ENCODE measurements at places on chromosomes 6 and 20.

DNA sequence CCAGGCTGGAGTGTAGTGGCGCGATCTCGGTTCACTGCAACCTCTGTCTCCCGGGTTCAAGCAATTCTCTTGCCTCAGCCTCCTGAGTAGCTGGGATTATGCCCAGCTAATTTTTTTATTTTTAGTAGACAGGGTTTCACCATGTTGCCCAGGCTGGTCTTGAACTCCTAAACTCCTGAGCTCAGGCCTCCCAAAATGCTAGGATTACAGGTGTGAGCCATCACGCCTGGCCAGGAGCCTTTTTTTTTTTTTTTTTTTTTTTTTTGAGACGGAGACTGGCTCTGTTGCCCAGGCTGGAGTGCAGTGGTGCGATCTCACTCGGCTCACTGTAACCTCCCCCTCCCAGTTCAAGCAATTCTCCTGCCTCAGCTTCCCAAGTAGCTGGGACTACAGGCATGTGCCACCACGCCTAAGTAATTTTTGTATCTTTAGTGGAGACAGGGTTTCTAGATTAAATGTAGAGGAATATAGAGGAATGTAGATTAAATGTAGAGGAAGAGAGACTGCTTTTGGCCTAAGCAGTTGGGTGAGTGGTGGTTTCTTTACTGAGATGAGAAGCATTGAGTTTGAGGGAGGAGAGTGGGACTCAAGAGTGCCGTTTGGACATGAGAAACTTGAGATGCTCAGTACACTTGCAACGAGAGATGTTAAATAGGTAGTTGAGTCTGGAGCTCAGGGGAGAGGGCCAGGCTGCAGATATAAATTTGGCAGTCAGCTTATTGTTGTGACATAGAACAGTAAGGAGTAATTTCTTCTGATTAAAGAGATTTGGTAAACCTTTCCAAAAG, 16.7 kb downstream of the VAPB start:
- H3K4me3 ChIP-seq = no peak overlapping the region
- no peak for DNase-seq
- H3K27ac ChIP-seq = no peak overlapping the region
- H3K27me3 ChIP-seq = no peaks in the 10 kb centered on the region
- H3K36me3 ChIP-seq = no peaks in the 10 kb centered on the region

DNA sequence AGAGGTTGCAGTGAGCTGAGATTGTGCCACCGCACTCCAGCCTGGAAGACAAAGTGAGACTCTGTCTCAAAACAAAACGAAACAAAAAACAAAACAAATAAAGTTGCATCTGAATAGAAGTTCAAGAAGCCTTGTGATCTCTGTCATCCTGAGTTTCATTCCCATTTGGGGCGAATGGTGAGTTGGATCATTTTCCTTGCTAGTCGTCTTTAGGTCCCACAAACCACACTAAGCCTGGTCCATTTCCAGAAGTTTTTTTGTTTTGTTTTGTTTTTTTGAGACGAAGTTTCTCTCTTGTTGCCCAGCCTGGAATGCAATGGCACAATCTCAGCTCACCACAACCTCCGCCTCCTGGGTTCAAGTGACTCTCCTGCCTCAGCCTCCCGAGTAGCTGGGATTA, 33.8 kb downstream of the ZNF217 start:
- no peak overlapping the region for H3K27ac ChIP-seq
- DNase-seq = no peak
- no peak overlapping the region for H3K4me3 ChIP-seq
- no peaks in the 10 kb centered on the region for H3K4me1 ChIP-seq
- no peaks in the 10 kb centered on the region for H3K27me3 ChIP-seq

DNA sequence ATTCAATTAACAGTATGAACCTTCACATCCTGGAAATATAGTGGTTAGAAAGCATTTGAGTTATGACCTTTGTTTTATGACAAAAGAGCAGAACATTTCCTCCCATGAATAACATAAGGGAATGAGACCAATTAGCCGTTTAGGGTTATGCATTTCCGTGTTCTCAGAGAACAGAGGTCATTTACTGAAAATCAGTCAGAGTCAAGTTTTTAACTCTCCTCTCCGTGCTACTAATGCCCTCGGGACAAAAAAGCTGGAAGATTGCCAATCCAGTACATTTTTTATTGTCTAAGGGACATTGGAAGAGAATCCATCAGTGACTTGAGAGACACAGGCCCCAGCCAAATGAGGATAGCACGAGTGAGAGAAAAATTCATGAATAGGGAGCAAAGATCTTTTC, 632.7 kb downstream of the RFPL4B start:
- H3K4me1 ChIP-seq = no peaks in the 10 kb centered on the region
- H3K27ac ChIP-seq = no peak overlapping the region
- no peaks in the 10 kb centered on the region for H3K27me3 ChIP-seq
- DNase-seq = no peak
- no peak overlapping the region for H3K4me3 ChIP-seq

DNA sequence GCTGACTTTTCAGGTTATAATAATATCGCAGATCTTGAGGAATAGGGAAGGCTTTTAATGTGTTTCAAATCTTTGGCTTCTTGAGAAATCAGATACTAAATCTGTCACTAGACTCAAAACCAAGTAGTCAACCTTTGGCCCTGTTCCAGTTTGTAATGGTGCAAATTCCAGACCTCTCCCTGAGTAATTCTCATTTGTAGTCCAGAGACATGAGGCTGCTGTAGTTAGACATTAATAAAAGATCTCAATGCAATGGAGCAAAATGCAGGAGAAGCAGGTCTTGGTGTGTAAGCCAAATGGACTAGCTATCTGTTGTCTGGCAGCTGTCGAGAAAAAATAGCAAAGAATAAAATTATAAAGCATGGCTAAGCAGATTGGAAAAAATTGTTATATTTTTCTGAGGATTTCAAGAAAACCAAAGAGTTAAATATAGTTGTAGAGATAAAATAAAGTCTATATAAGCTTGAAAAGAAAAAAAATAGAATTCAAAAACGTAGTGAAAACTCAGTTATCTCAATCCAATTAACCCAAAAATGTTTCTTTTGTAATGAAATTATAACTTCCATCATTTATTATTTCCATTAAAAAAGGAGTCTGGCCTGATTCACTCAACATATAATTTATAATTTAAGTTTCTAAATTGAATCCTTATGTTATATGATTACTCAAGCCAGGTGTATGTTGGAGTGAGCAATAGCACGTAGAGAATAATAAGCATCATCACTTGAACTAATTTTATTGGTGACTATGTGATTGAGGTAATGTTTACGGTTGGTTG, 161.5 kb upstream of the ADGRB3 start:
- no peak for DNase-seq
- no peak overlapping the region for H3K27ac ChIP-seq
- no peak overlapping the region for H3K4me3 ChIP-seq
- no peaks in the 10 kb centered on the region for H3K36me3 ChIP-seq
- no peaks in the 10 kb centered on the region for H3K27me3 ChIP-seq
- H3K4me1 ChIP-seq = no peaks in the 10 kb centered on the region

DNA sequence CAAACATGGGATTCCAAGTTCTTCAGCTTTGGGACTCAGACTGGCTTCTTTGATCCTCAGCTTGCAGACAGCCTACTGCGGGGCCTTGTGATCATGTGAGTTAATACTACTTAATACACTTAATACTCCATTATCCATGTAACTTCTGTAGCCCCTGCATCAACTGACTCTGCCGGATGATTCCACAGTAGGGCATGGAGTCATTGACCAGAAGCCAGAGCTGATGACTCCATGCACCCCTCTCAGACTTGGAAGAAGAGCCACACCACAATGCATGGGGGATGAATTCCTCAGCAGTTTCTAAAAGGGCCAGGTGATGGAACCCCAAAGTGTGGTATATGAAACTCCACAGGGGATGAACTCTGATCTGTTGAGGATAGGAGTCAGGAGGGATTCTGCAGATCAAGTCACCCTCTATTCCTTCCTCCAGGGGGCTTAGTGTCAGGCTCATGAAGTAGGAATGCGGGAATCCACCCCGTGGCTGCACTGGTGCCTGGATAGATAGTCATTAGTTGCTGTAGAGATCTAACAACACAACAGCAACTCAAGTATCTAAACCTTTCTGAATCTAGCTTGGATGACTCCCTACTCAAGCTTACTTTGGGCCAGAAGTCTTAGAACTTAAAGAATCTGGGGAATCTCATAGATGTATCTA, 70.2 kb downstream of the GPR6 start:
- no peak overlapping the region for H3K27ac ChIP-seq
- no peak for DNase-seq
- no peaks in the 10 kb centered on the region for H3K36me3 ChIP-seq
- H3K4me3 ChIP-seq = no peak overlapping the region

GRCh38 chr20:24096264-24096663, 107.7 kb upstream of the GGTLC1 start:
- H3K4me3 ChIP-seq = no peak overlapping the region
- no peaks in the 10 kb centered on the region for H3K36me3 ChIP-seq
- no peaks in the 10 kb centered on the region for H3K27me3 ChIP-seq
- no peak for DNase-seq

GRCh38 chr20:32971703-32972161, 32.5 kb downstream of the SUN5 start:
- H3K4me1 ChIP-seq = no peaks in the 10 kb centered on the region
- H3K27ac ChIP-seq = no peak overlapping the region
- no peak overlapping the region for H3K4me3 ChIP-seq

- H3K4me1 ChIP-seq = peaks cover 70% of the 10 kb centered on the region
- no peaks in the 10 kb centered on the region for H3K27me3 ChIP-seq
- peak overlapping the region; percentile 2 for H3K27ac ChIP-seq
- no peak overlapping the region for H3K4me3 ChIP-seq
- no peaks in the 10 kb centered on the region for H3K36me3 ChIP-seq
- DNase-seq = no peak
These were observed 49.0 kb downstream of the RREB1 start for GRCh38 chr6:7156643-7157278.

GRCh38 chr6:156513504-156513903, 263.7 kb upstream of the ARID1B start:
- no peaks in the 10 kb centered on the region for H3K36me3 ChIP-seq
- no peak for DNase-seq
- no peaks in the 10 kb centered on the region for H3K27me3 ChIP-seq
- H3K4me3 ChIP-seq = no peak overlapping the region
- H3K27ac ChIP-seq = no peak overlapping the region

DNA sequence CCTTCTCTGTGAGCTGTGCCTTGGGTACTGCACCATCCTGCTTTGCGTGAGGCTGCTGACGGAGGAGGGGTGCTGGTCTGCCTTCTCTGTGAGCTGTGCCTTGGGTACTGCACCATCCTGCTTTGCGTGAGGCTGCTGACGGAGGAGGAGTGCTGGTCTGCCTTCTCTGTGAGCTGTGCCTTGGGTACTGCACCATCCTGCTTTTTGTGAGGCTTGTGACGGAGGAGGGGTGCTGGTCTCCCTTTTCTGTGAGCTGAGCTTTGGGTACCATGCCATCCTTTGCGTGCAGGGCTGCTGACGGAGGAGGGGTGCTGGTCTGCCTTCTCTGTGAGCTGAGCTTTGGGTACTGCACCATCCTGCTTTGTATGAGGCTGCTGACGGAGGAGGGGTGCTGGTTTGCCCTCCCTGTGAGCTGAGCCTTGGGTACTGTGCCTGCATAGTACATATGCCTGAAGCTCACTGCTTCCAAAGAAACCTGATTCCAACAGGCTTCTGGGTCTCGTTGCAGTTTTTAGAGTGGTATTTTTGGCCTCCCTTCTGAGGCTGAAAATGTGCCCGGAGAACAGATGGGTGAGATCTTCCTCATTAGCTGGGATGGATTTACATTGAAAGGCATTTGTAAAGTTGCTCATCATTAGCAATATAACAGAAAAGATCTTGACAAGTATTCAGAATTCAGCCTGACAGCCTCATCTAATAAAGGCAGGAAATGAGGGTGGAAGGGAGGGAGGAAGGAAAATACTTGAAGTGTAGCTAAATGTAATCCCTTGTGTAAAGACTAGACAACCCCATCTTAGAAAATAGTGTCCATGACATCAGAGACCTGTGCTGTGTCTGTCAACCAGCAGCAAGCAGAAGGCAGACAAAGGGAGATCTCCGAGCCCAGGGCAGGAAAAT, 46.8 kb upstream of the UNC93A start:
- no peak overlapping the region for H3K4me3 ChIP-seq
- peaks cover 24% of the 10 kb centered on the region for H3K27me3 ChIP-seq
- no peaks in the 10 kb centered on the region for H3K36me3 ChIP-seq
- H3K4me1 ChIP-seq = no peaks in the 10 kb centered on the region
- no peak for DNase-seq

DNA sequence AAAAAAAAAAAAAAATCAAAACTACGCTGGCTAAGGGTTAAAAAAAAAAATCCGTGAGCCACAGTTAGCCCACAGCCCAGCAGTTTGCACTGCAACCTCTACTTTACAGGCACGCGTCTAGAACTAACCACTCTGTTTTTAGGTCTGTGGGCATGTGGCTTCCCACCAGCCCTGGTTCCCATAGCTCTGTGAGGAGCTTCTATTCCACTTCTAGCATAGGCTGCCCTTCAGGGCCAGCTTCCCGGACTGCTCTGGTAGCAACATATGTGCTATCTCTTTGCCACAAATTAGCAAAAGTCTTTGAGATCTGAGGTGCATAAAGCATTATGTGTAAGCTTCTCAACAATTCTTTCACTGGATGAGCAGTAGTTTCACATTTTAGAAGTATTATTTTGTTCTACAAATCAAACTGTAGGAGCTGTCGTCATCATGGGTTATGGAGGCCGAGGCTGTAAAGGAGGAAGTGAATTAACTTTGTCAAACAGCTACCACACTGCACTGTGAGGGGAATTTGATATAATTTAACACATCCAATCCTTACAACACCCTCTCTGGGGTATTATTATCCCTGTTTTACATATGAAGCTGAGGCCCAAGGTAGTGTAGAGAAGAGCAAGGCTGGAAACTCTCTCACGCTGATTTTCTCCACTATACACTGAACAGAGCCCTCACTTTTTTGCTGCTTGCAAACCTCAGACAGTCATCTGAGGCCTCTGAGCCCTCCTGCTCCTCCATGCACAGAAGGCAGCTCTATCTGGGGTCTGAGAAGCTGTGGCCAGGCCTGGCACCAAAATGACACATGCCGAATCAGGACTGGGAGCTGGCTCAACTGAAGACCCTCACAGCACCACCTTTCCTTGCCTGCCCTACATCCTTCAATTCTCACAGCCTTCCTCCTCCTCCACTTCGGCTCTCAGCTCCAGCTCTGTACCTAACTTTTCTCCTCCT, 35.4 kb downstream of the MAN1A1 start:
- no peaks in the 10 kb centered on the region for H3K36me3 ChIP-seq
- no peaks in the 10 kb centered on the region for H3K27me3 ChIP-seq
- DNase-seq = no peak
- H3K4me1 ChIP-seq = peaks cover 26% of the 10 kb centered on the region
- H3K4me3 ChIP-seq = no peak overlapping the region

GRCh38 chr20:36540551-36541211, 638 bp upstream of the MYL9 start:
- no peaks in the 10 kb centered on the region for H3K27me3 ChIP-seq
- no peak for DNase-seq
- peak overlapping the region; percentile 63 for H3K4me3 ChIP-seq
- H3K4me1 ChIP-seq = peaks cover 42% of the 10 kb centered on the region

DNA sequence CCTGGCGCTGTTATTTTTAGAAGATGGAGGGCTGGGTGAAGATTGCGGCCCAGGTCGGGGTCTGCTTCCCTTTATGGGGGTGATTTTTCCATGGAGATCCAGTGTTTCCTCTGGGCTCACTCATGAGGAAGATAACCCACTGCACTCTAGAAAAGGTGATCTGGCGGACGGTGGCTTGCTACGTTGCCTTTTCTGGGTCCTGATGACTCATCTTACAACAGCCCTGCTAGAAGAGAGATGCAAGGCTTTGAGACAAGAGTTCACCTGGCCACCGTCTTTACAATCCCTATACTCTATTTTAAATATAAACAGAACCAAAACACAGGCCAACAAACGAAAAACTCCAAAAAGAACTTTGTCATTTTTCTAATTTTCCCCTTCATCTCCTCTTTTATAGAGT, 182.1 kb upstream of the EXOC2 start:
- peaks cover 14% of the 10 kb centered on the region for H3K27me3 ChIP-seq
- H3K27ac ChIP-seq = no peak overlapping the region
- no peaks in the 10 kb centered on the region for H3K36me3 ChIP-seq
- DNase-seq = no peak
- H3K4me1 ChIP-seq = no peaks in the 10 kb centered on the region
- no peak overlapping the region for H3K4me3 ChIP-seq
